ENCODE measurements at places on chromosomes 2 and 18.

- DNase-seq, result no peak
Observed at GRCh38 chr2:168245074-168245825, 2.1 kb downstream of the STK39 start.

- no peak for DNase-seq
Observed at GRCh38 chr2:12488352-12489318, 228.1 kb upstream of the TRIB2 start.

DNA sequence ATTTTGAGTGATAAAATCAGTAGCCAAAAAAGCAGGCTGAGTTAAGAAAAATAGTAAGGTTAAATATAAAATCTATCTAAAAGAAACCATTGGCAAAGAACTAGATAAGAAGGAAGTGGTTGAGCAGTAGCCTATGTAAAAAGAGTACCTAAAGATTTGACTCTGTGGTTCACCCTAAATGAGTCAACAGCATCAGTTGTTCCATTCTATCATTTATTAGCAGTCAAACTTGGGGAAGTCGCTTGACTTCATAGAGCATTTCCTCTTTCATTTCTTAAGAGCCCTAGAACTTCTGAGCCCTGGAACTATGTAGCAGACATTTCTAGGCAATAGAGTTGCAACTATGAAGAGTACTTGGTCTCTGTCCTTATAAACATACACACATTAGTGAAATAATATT is 381.7 kb downstream of the NUP35 start:
- DNase-seq, result no peak

DNA sequence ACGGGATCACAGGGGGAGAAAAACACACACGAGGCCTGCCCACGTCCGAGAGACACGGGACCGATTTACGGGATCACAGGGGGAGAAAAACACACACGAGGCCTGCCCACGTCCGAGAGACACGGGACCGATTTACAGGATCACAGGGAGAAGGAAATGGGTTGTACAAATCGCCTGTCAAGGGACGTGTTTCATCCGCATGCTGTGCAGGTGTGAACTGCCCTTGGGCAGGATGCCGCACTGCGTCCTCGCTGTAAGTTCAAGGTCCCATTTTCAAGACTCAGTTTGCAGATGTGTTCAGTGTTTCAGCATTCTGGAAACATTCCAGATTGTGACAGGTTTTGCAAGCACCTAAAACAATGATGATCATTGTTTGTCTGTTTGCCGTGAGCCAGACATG is 2.3 kb upstream of the KCNG2 start:
- DNase-seq, result no peak

DNA sequence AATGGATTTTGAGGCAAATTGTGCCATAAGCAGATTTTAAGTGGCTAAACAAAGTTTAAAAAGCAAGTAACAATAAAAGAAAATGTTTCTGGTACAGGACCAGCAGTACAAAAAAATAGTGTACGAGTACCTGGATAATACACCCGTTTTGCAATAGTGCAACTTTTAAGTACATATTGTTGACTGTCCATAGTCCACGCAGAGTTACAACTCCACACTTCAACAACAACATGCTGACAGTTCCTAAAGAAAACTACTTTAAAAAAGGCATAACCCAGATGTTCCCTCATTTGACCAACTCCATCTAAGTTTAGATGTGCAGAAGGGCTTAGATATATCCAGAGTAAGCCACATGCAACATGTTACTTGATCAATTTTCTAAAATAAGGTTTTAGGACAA is 5.1 kb upstream of the STPG4 start:
- no peak for DNase-seq

DNA sequence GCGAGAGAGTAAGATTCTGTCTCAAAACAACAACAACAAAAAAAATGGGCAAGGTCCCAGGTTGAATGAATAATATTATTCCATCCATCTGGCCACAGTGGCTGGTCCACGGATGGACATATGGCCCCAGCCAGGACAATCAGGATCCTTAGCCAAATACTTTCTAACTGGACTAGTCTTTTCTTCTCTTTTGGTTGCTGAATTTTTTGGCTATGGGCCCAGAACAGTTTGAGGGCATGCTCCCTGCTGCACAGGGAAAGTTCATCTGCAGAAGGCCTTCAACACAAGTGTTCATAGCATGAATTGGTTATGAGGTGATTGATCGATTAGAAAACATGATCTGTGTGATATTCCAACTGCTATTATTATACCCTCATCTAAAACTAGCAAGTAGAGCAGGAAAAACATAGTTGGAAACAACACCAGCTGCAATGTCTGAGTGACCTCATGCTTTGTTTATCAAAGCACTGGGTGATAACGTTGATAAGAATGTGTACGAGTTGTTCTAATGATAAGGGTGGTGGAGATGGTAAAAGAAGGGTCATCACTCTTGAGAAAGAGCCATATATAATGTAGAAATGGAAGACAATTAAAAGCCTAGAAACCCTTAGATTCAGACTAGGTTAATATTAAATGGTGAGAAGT is 47.8 kb upstream of the RNF103 start:
- no peak for DNase-seq

GRCh38 chr2:238879043-238879442 is 31.2 kb downstream of the TWIST2 start:
- no peak for DNase-seq

- no peak for DNase-seq
Observed at GRCh38 chr18:8841781-8842485, 136.6 kb downstream of the MTCL1 start.

DNA sequence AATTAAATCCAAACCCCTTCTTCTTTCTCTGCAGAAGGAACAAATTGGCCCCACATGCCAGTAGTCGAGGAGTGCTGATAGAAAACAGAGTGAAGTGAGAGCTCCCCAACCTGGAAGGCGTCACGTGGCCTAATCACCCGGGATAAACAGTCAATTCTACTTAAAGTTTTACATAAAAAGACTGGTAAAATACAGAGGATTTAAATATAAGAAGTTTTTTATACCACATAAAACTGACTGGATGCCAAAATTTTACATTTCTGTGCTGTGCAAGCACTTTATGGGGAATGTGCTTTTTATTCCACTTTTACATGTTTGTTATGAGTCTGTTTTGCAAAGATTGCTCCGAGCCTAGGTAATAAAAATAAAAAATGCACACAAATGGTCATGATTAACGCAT is 1586.8 kb upstream of the ACVR2A start:
- no peak for DNase-seq

GRCh38 chr18:23573626-23574431 is 12.5 kb downstream of the NPC1 start:
- no peak for DNase-seq

GRCh38 chr2:12762976-12763375 is 46.2 kb downstream of the TRIB2 start:
- no peak for DNase-seq

All from NCI-H1436 treated with DMSO at 0.1 percent for 48 hours (cell line).